ENCODE measurements at places on chromosomes 2 and 18.

GRCh38 chr2:236550290-236550689 is 19.3 kb upstream of the ACKR3 start:
- H3K4me3 ChIP-seq = peak overlapping the region; percentile 64
- peaks cover 94% of the 10 kb centered on the region for H3K4me1 ChIP-seq
- no peaks in the 10 kb centered on the region for H3K27me3 ChIP-seq
- peak overlapping the region; percentile 97 for H3K27ac ChIP-seq

GRCh38 chr18:12086249-12086648 is 7.4 kb upstream of the ANKRD62 start:
- DNase-seq = no peak
- H3K27ac ChIP-seq = no peak overlapping the region
- no peaks in the 10 kb centered on the region for H3K36me3 ChIP-seq
- H3K4me3 ChIP-seq = no peak overlapping the region

DNA sequence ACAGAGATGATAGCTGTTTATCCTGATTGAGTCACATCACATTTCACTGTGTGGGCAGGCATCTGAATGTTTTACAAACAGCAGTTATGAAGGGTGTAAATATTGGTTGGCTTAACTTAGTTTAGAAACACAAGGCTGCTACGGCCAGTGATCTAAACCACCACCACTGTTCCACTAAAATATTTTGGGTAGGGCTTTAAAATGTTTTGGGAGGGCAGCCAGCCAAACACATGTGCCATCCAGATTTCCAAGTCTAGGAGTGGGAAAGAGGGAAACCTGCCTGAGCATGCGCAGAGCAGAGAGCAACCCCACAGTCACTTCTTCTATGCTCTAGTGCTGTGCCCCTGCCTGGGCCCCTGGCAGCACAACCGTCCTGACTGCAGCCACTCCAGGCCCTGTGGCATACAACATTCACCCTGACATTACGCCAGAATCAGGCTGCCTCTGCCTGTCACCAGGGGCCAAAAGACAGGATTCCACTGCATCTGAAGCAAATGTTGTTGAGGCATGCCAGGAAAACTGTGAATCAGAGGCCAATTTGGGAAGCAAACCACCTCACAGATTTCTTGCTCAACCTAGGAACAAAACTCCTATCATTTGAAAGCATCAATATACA is 74.8 kb upstream of the COL5A2 start:
- H3K27me3 ChIP-seq = no peaks in the 10 kb centered on the region
- no peak for DNase-seq
- no peak overlapping the region for H3K27ac ChIP-seq
- H3K36me3 ChIP-seq = no peaks in the 10 kb centered on the region

DNA sequence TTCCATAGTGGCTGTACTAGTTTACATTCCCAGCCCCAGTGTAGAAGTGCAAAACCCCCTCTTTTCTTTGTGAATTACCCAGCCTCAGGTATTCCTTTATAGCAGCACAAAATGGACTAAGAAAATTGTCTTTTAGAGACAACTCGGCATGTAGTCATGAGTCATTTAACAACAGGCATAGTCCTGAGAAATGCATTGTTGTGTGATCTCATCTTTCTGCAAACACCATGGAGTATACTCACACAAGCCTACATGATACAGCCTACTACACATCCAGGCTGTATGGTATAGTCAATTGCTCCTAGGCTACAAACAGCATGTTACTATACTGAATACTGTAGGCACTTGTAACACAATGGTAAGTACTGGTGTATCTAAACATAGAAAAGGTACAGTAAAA is 44.4 kb upstream of the MBP start:
- no peaks in the 10 kb centered on the region for H3K27me3 ChIP-seq
- H3K36me3 ChIP-seq = no peaks in the 10 kb centered on the region
- no peaks in the 10 kb centered on the region for H3K4me1 ChIP-seq
- no peak overlapping the region for H3K27ac ChIP-seq

GRCh38 chr2:236847023-236847422 is 238.7 kb upstream of the COPS8 start:
- H3K36me3 ChIP-seq = no peaks in the 10 kb centered on the region
- DNase-seq = no peak
- H3K4me1 ChIP-seq = no peaks in the 10 kb centered on the region
- H3K27me3 ChIP-seq = peaks cover 58% of the 10 kb centered on the region

DNA sequence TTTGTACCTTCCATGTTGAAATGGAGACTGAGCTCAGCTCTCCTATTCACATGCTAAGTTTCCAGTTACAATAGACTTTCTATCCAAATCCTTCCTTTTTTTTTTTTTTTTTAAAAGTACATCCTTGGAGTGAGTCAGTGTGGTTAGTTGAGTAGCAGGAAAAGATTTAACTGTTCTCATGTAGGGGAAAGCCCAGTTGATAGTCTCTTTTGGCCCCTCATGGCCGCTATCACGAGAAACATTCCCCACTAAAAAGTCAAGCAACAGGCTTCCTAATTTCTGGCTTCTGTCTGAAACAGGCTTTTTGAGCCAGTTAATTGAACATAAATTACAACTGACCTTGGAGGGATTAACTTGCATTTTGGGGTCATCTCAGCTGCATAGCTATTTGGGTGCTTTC is 161.3 kb downstream of the MEIS1 start:
- H3K27ac ChIP-seq = no peak overlapping the region
- H3K27me3 ChIP-seq = no peaks in the 10 kb centered on the region
- DNase-seq = no peak
- no peak overlapping the region for H3K4me3 ChIP-seq
- no peaks in the 10 kb centered on the region for H3K36me3 ChIP-seq

DNA sequence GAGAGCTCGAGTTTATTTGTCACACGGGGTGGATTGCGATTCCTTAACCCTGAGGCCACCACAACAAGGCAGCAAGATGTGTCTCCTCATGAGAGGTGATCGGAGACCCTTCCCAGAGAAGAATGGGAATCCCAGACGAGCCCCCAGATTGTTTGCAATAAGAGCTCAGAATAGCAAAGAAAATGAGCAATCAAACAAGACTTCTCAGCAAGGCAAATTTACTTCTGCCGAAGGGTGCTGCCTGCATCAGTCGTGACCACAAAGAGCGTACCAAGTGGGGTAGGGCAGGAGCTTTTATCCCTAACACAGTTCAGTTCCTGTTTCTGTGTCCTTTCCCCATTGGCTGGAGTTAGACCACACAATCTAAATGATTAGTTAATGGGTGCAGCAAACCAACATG is 237.5 kb upstream of the SYT4 start:
- no peak for DNase-seq
- H3K27me3 ChIP-seq = no peaks in the 10 kb centered on the region
- no peaks in the 10 kb centered on the region for H3K4me1 ChIP-seq

DNA sequence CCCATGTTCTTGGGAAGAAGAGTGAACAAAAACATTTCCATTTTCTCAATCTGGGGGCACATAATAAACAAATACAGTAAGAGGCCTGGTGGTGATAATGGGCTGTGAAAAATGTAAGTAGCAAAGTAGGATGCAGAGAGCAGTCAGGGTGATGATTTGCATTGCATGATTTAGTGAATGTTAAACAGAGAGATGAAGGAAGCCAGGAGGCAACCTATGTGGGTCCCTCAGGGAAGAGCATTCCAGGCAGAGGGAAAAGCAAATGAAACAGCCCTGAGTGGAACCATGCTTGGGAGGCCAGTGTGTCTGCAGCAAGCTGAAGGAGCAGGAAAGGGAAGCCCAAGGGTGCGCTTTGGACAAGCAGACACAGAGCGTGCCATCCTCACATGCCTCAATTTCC is 5.4 kb downstream of the VIT start:
- no peaks in the 10 kb centered on the region for H3K4me1 ChIP-seq
- H3K36me3 ChIP-seq = no peaks in the 10 kb centered on the region
- DNase-seq = no peak
- H3K27me3 ChIP-seq = peaks cover 12% of the 10 kb centered on the region
- no peak overlapping the region for H3K27ac ChIP-seq
- H3K4me3 ChIP-seq = no peak overlapping the region

- H3K27ac ChIP-seq = peak overlapping the region; percentile 83
- no peaks in the 10 kb centered on the region for H3K27me3 ChIP-seq
- H3K4me1 ChIP-seq = peaks cover 45% of the 10 kb centered on the region
These were observed 36.2 kb upstream of the BMP10 start for GRCh38 chr2:68907232-68907919.

GRCh38 chr2:64403426-64403825 is 50.5 kb upstream of the LGALSL start:
- DNase-seq = no peak
- no peaks in the 10 kb centered on the region for H3K36me3 ChIP-seq
- no peak overlapping the region for H3K4me3 ChIP-seq
- H3K27me3 ChIP-seq = peaks cover 41% of the 10 kb centered on the region
- H3K27ac ChIP-seq = no peak overlapping the region

- H3K36me3 ChIP-seq = no peaks in the 10 kb centered on the region
- H3K27me3 ChIP-seq = peaks cover 42% of the 10 kb centered on the region
- no peak for DNase-seq
- no peaks in the 10 kb centered on the region for H3K4me1 ChIP-seq
- H3K27ac ChIP-seq = no peak overlapping the region
These were observed 235.2 kb downstream of the SH3RF3 start for GRCh38 chr2:109364217-109364616.

DNA sequence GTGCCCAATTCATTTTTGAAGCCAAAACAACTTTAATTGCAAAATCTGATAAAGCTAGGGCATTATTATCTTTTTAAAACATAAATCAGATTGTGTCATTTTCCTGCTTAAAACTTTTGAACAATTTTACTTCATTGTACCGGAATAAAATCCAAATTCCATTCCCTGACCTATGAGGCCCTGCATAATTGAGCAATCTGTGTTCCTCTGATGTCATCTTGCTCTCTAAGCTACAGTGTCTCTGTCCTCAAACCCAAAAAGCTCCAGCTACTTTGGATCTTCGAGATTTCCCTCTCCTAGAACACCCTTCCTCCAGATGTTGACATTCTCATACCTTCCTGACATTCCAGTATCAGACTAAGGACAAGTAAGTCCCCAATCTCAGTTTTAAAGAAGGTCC is 395.9 kb downstream of the LRATD1 start:
- no peak overlapping the region for H3K27ac ChIP-seq
- peaks cover 14% of the 10 kb centered on the region for H3K27me3 ChIP-seq
- peaks cover 6% of the 10 kb centered on the region for H3K4me1 ChIP-seq
- H3K36me3 ChIP-seq = no peaks in the 10 kb centered on the region

- DNase-seq = no peak
- H3K4me3 ChIP-seq = no peak overlapping the region
- H3K27ac ChIP-seq = no peak overlapping the region
- H3K4me1 ChIP-seq = no peaks in the 10 kb centered on the region
- peaks cover 20% of the 10 kb centered on the region for H3K27me3 ChIP-seq
These were observed 62.5 kb upstream of the LGALSL start for GRCh38 chr2:64391424-64391823.

DNA sequence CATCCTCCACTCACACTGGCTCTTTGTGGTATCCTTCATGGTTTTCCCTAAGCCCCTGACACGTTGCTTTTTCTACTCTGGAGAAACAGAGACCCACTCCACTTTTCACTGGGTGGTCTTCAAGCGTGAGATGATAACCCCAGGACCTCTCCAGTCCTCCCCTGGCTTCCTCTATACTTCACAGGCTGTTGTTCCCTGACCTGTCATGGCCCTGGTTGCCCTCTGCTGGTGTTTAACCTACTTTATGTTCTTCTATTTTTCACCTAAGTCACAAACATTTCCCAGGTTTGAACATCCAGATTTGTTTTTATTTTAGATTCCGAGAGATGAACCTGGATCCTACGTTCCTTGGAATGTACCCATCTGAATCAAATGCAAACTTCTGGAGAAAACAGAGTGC is 84.5 kb downstream of the AOX1 start:
- H3K27me3 ChIP-seq = peaks cover 35% of the 10 kb centered on the region
- no peaks in the 10 kb centered on the region for H3K4me1 ChIP-seq
- DNase-seq = no peak

DNA sequence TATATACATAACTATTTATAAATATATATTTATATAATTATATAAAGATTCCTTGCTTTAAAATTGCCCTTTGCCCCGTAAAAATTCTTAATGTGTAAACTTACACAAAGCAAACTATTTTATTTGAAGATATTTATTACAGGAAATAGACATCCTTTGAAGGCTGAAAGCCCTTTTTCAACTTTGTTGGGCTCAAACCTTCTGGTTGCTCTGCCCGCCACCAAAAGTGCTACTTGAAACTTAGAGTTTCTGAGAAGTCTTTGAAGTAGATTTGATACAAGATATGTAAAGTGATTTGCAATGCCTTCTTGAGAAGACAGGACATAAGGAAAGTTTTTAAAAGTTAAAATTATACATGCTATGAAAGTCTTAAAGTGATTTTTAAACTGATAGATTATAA is 36.6 kb upstream of the METAP1D start:
- H3K27ac ChIP-seq = no peak overlapping the region
- no peak overlapping the region for H3K4me3 ChIP-seq
- H3K27me3 ChIP-seq = no peaks in the 10 kb centered on the region
- H3K36me3 ChIP-seq = peaks cover 14% of the 10 kb centered on the region

GRCh38 chr18:75341267-75341666 is 86.2 kb downstream of the SMIM21 start:
- H3K4me1 ChIP-seq = no peaks in the 10 kb centered on the region
- no peak for DNase-seq
- H3K27me3 ChIP-seq = peaks cover 19% of the 10 kb centered on the region
- H3K36me3 ChIP-seq = no peaks in the 10 kb centered on the region

- no peaks in the 10 kb centered on the region for H3K36me3 ChIP-seq
- no peak overlapping the region for H3K27ac ChIP-seq
- no peaks in the 10 kb centered on the region for H3K4me1 ChIP-seq
- H3K27me3 ChIP-seq = peaks cover 36% of the 10 kb centered on the region
- no peak overlapping the region for H3K4me3 ChIP-seq
These were observed 40.5 kb downstream of the MYO5B start for GRCh38 chr18:50154420-50154819.

DNA sequence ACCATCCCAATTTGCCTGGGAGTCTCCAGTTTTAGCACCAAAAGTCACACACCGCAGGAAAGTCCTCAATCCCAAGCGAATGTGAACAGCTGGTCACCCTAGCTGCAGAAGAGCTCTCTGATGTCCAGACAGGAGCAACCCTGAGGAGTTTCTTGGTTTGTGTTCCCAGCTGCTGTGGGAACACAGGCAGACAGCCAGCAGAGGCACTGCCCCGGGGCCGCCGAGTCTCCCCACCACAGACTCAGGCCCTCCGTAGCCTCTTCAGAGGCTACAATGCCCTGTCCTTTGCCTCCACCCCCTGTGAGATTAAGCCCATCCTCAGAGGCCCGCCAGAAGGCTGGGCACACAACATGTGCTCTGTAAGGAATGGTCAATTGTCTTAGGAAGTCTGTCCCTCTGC is 111.5 kb downstream of the TTC32 start:
- H3K27me3 ChIP-seq = peaks cover 26% of the 10 kb centered on the region
- no peak for DNase-seq
- no peak overlapping the region for H3K4me3 ChIP-seq
- no peaks in the 10 kb centered on the region for H3K36me3 ChIP-seq

- H3K27me3 ChIP-seq = no peaks in the 10 kb centered on the region
- H3K4me1 ChIP-seq = no peaks in the 10 kb centered on the region
- no peak overlapping the region for H3K27ac ChIP-seq
- H3K4me3 ChIP-seq = no peak overlapping the region
These were observed 295.3 kb upstream of the DDX18 start for GRCh38 chr2:117519238-117519637.

DNA sequence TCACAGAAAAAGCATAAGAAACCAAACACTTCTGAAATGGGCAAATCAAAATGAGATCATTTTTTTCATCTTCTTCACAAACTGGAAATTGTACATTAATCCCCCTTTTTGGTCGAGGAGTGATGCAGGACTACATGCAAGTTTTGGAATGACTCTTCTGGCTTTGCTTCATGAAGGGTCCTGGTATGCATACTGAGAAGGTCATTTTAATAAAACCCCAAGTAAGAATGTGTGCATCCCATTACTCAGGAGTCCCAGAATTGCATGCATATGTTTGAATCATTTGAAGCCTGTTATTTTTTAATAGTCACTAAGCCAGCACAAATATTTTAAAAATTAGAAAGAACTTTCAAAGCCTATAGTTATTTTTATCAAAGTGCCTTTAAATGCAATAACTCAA is 16.7 kb upstream of the EHBP1 start:
- H3K4me1 ChIP-seq = no peaks in the 10 kb centered on the region
- H3K36me3 ChIP-seq = peaks cover 2% of the 10 kb centered on the region
- peaks cover 76% of the 10 kb centered on the region for H3K27me3 ChIP-seq
- H3K27ac ChIP-seq = no peak overlapping the region
- H3K4me3 ChIP-seq = no peak overlapping the region
